Renal pelvis (tissue), 12 donors: ENCODE measurements at places on chromosomes 6 and 20. TPM values are rescaled to one million over a fixed set of nuclear protein-coding genes. Genes with fewer than 3 reads are reported as not detected.

DNA sequence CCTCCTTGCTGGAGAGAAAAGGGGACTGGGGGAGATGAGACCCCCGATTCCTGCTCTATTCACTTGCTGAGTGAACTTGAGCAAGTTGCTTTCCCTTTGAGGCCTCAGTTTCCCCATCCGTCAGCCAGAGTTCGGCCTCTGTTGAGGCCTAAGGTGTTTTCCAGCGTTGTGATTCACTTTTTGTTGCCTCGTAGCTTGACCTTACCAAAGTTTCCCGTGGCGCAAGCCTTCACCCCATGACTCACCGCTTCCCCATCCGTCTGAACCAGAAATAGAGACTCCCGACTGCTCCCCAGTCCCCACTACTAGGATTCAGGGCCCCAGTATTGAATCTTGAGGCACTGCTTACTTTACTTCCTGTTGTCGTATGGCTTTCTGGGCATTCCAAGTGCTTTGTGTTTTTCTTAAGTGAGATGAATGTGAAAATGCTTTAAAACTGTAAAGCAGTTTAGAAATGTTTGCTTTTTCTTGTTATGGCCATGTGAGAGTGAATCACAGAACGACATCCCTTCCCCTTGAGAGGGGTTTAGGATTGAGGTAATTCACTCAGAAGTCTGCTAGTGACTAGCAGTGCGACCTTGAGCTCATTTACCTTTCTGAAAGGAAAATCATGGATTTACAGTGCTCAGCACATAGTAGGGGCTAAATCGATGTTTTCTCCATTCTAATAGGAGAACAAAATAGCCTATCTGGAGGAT lies 1.2 kb downstream of the CHMP4B start:
- DNase-seq = no peak

DNA sequence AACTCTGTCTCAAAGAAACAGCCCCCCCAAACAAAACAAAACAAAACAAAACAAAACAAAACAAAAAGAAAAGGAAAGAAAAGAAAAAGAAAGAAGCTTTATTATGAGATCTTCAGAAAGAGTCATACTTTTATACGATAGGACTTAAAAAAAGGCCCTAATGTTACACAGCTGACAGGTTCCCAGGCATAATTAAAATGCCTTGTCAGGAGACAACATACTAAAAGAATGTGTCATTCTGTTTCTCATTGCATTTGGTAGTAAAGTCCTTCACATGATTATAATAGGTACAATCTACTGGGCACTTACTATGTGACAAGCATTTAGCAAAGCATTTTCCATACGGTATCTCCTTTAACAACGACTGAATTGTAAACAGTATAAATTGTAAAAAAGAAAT lies 36.4 kb upstream of the RPN2 start:
- DNase-seq = no peak

- no peak for DNase-seq
These were observed 265.0 kb downstream of the MMUT start for GRCh38 chr6:49198015-49198414.

GRCh38 chr6:105646391-105646867 lies 243.5 kb upstream of the PREP start:
- DNase-seq = no peak

- DNase-seq = no peak
These were observed 89.9 kb downstream of the BTBD9 start for GRCh38 chr6:38549795-38550194.

- peak; percentile 75 for DNase-seq
These were observed 5.6 kb downstream of the PCMTD2 start for GRCh38 chr20:64261138-64261537.

GRCh38 chr6:133254552-133255228 lies 13.5 kb downstream of the EYA4 start:
- DNase-seq = no peak

DNA sequence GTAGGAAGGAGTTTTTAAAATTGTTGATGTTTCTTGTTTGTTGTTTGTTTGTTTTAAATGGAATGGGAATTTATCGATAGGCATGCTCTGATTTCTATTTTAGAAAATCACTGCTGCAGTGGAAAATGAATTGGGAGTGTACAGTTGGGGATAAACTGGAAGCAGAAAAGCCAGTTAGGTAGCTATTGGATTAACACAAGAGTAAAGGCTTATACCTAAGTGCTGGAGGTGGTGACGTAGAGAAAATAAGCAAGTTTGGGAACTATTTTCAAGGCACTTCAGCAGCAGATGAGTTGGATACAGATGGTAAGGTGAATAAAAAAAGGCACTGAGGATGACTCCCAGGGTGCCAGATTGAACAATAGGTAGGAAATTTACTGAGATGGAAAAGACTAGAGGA lies 164.9 kb downstream of the PLCB4 start:
- no peak for DNase-seq

DNA sequence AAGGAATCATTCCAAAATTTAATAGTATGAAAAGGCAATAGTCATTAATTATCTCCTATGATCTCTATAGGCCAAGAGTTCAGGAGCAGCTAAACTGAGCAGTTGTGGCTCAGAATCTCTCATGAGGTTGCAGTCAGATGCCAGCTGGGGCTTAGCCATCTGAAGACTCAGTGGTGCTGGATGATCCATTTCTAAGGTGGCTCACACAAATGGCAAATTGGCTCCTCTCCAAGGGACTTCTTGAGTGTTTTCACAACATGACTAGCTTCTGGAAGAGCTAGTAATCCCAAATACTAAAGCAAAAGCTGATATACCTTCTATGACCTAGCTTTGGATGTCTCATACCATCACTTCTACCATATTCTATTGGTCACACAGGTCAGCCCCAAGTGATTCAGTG lies 104.2 kb downstream of the HAO1 start:
- DNase-seq = no peak

DNA sequence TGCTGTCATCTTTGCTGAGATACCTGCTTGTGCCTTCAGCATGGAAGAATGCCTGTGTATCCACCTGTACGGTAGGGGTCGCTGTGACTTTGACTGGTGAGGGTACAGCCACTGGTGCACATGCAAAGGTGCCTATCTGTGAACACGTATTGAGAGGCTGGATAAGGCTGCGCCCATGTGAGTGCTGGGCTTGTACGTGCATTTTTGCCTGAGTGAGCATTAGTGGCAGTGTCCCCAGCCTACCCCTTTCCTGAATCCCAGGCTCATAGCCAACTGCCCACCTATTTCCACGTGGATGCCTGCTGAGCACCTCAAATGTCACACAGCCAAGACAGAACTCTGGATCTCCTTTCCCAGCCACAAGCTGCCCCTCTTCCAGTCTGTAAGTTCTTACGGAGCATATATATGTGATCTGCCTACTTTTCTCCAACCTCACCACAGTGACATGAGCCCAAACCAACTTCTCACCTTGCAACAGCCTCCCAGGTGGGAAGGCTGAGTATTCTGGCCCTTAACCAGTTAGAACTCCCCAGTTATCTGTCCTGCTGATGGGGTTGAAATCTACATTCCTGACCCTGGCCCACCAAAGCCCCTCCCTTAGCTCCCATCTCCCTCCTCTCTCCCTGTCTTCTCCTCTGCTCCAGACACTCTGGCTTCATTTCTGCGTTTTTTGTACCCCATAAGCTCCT lies 1.1 kb upstream of the SLC2A10 start:
- no peak for DNase-seq

The GSTA2 gene
- 0.34 TPM for polyA plus RNA-seq

The DST gene
- 198 TPM for polyA plus RNA-seq

The CD109 gene
- 10.1 TPM for polyA plus RNA-seq

The CLVS2 gene
- 0.10 TPM for polyA plus RNA-seq
